ENCODE measurements at places on chromosomes 3 and 15.

- no peak for DNase-seq
Measured at GRCh38 chr3:5068531-5069050, 53.5 kb upstream of the ARL8B start.

DNA sequence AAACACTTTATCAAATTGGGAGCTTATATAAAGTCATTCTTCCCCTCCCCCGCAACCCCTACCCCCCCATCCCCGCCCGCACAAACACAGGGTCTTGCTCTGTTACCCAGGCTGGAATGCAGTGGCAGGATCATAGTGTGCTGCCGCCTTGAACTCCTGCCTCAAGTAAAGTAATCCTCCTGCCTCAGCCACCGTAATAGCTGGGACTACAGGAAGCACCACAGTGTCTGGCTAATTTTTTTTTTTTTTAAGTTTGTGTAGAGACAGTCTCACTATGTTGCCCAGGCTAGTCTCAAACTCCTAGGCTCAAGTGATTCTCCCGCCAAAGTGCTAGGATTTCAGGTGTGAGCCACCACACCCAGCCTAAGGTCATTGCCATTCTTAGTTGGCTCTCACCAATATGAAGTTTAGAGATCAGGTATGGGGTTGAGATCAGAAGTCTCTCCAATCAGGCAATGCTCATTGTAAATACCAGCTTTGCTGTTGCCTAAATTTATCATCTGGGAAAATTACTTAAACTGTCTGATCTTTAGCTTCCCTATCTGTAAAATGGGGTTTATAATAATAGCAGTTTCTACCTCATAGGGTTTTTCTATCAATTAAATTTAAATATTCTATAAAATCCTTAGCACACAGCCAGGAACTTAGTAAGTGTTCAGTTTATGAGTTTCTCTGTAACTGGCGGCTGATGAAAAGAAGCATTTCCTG, 60.3 kb downstream of the TGFBR2 start:
- no peak for DNase-seq

DNA sequence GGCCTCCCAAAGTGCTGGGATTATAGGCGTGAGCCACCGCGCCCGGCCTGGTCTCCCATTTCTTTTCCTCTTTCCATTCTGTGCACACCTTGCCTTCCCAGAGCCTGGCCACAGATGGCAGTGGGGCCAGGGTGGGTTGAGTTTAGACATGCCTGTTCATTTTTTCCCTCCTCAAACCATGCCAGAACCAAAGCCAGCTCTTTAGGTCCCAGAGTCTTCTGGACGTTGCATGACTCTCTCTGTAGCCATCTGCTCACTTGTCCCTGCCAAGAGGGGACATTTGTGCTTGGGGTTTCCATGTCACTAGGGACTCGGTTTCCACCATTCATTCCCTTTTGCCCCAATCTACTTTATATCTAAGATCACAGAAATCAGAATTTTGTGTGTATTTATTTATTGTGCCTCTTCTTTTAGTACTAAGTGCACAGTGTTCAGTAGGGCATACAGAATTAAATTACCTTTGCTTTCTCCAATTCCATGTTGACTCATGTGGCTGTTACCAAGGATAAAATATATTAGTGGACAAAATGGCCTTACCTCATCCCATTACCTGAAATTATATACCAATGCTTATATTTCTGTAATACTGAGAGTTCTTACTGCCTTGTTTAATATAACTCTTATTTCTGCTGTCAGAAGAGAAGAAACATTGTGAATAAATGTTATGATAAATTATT, 49.6 kb downstream of the USP13 start:
- no peak for DNase-seq

DNA sequence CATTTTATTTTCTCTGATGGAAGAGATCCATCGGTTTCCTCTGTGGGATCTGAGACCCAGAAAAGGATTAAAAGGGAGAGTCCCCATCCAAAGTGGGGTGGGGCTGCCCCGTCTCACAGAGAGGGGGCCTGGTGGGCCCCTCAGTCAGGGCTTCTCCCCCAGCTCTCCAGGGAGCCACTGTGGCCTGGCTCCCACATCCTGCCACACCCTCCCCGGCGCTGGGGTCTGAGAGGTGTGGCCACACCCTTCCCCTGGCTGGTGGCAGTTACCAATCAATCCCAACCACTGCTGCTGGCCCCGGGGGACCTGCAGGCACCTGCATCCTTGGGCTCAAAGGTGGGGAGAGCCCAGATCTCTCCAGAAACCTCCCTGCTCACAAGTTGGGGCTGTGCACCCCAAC, 161.8 kb upstream of the IQSEC1 start:
- DNase-seq = no peak

GRCh38 chr3:49098429-49098828, 4.6 kb upstream of the QRICH1 start:
- DNase-seq = no peak

DNA sequence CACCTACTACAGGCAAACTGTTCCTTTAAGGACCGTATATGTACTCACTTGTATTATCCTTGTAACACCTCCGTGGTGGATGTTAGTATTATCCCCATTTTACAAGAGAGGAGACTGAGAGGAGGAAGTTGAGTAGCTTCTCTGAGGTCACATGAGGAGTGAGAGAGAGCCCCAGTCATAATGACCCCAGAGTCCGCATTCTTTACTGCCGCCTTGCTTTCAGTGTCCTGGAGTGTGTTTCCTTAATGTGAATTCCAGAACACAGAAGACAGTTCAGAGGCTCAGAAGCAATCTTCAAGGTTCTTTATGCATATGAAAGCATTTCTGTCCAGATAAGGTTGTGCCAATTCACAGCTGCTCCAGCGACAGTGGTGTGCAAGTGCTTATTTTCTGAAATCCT, 199.2 kb downstream of the CACNA2D3 start:
- no peak for DNase-seq

GRCh38 chr3:175392653-175393052, 533.5 kb downstream of the NAALADL2 start:
- no peak for DNase-seq

DNA sequence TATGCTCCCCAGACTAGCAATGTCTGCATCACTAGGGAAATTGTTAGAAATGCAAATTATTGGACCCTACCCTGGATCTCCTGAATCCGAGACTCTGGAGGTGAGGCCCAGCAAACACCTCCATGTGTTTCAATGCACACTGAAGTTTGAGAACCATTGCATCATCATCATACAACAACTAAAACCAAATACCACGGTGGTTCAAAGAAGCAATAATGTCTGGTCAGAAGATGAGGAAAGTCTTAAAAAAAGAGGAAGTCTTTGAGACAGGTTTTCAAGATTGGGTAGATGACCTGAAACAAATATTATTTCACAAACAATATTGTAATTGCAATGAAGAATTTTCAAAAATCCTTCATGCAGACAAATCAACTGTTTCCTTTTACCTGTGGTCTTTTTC, 60.3 kb upstream of the TRA2B start:
- DNase-seq = no peak

DNA sequence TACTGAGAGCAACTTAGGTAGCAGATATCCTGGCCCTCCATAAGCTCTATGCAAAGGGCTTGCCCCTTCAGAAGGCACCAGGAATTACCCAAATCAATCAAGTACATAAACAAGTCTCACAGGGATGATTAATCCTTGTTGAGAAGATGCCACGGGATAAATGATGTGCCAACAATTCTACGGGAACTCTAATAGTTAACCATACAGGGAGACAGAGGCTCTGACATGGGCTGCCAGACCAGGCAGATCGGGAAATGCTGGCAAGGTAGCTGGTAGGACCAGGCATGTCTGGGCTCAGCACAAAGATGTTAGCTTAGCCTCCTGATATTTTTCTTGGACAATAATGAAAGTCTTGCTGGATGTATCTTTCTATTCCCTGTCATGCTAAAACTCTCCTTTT, 249.3 kb upstream of the THBS1 start:
- DNase-seq = no peak

GRCh38 chr15:58748852-58749531, 515 bp downstream of the ADAM10 start:
- DNase-seq = peak; percentile 59

- no peak for DNase-seq
Measured at GRCh38 chr3:127905556-127905955, 9.5 kb upstream of the KBTBD12 start.
